Prostate gland (tissue), 2 donors: ENCODE measurements at places on chromosomes 6 and 20. TPM values are rescaled to one million over a fixed set of nuclear protein-coding genes. Genes with fewer than 3 reads are reported as not detected.

L3MBTL3 gene
- total RNA-seq = 7.7 TPM

IMPG1 gene
- total RNA-seq = not detected

PAX1 gene
- not detected for total RNA-seq

PDE7B gene
- total RNA-seq = 4.7 TPM
